Stomach (tissue), 19 donors: ENCODE measurements at places on chromosomes 1 and 21. TPM values are rescaled to one million over a fixed set of nuclear protein-coding genes. Genes with fewer than 3 reads are reported as not detected.

DNA sequence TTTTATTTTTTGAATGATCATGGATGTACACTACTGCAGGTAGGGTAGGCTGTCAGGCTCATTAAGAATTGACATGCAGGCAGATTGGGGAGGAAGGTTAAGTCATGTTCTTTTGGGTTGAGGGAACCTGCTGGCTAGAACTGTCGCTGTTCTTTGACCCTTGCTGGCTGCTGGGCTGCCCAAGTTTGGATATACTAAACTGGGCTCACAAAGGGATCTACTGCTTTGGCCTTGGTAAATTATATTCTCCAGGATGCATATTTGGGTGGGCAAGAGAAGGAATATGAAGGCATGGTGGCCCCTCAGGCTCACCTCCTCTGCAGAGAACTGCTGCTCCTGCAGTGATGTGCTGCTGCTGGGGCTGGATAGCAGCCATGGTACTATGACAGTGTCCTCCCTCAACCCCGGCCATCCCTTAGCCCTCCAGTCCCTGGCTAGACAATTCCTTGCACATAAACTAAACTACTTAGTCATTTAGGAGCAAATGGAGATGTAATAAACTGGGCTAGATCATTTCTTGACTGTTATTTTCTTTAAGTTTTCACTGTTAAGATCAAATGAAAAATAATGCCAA lies 6.1 kb downstream of the ATP1A1 start:
- DNase-seq: no peak

DNA sequence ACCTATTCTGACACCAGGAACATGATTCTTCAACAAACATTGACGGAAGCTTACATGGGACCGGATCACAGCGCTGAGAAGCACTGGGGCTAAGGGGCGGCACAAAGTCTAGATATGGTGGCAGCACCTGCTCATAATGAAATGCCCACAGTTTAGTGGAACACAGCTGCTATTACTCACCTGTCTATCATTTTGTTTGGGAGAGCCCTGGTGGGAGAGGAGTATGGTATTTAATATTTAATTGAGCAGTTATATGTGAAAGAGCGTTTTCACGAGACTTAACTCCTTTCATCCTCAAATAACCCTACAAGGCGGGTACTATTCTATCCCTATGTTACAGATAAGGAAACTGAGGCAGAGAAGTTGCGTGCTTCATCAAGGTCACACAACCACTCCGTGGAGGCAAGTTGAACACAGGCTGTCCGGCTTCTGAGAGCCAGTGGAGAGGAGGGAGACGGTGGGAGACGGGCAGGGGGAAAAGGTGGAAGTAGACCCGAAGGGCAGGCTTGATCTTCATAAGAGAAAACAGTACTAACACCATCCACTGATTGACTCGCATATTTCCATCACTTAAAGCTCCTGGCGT lies 790 bp upstream of the TSNAX start:
- DNase-seq: peak; percentile 10

GRCh38 chr1:236129306-236129705 lies 13.0 kb upstream of the GPR137B start:
- DNase-seq: peak; percentile 28

GRCh38 chr21:37369307-37369854 lies 2.8 kb downstream of the DYRK1A start:
- DNase-seq: no peak

DNA sequence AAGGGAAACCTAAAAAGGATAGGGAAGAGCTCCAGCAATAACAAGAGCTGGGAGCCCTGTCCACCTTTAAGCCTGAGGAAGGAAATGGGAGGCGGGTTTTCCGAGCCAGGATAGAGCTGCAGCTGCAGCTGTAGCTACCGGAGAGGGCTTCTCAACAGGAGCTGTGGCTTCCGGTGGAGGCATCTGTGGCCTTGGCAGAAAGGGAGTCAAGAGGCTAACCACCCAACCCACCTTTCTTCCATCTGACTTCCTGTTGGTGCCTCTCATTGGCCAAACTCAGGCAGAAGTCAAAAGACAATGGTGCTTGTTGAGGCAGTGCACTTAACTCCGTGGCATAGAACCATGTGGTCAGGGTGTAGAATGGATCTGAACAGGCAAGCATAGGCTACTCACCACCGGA lies 313.1 kb upstream of the DAB1 start:
- DNase-seq: no peak

GRCh38 chr1:76371941-76372340 lies 297.4 kb downstream of the ST6GALNAC3 start:
- DNase-seq: no peak

GRCh38 chr1:10699470-10699835 lies 97.0 kb downstream of the CASZ1 start:
- no peak for DNase-seq

DNA sequence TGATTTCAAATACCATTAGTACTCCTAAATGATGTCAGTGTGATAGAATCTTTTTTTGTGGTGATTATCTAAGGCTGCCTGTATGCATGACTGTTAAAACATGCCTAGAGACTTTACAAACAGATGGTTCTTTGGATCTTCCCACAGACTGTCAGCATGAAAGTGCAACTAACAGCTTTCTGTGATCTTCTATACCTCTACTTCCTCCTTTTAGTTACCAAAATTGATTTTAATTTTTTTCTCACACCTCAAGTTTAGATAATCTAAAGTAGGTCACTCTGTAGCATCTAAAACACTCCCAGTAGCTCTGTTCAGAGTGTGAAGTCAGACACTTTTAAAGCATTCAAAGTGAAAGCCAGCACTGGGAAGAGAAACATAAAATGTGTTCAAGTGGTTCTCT lies 534.5 kb downstream of the PTPRC start:
- DNase-seq: no peak

- DNase-seq: no peak
Measured at GRCh38 chr1:235002706-235003300, 125.8 kb downstream of the TOMM20 start.

Gene WRAP73
- total RNA-seq: 0.89 TPM

Gene A3GALT2
- total RNA-seq: not detected

Gene LINGO4
- not detected for total RNA-seq

Gene VWA5B1
- total RNA-seq: not detected

Gene CFHR4
- not detected for total RNA-seq

Gene OR6P1
- total RNA-seq: not detected
